Thymus (tissue), 14 donors: ENCODE measurements at places on chromosomes 11 and 22. TPM values are rescaled to one million over a fixed set of nuclear protein-coding genes. Genes with fewer than 3 reads are reported as not detected.

The INPPL1 gene
- total RNA-seq = 27.7 TPM

The CCT8L2 gene
- total RNA-seq = not detected

The NAP1L4 gene
- total RNA-seq = 133 TPM

The BBS1 gene
- total RNA-seq = 11.0 TPM

The MISFA gene
- total RNA-seq = 1.5 TPM

DNA sequence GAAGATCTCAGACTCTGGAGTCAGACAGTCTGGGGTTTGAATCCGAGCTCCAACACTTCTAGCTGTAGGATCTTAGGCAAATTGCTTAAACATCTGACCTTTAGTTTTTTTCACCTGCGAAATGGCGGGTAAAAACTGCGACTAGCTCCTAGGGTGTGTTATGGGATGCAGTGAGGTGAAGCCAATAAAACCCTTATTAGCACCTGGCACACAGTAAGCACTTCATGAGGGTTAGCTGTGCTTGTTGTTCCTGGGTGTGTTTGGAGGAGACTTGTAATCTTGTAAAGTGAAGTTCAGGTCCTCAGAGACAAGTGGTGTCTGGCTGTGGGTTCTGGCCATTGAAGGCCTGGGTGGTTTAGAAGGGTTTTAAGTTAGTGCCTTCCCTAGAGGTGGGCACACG, 68.9 kb downstream of the ZBTB16 start:
- no peak for DNase-seq

GRCh38 chr22:32904044-32904443, 102.5 kb downstream of the TIMP3 start:
- no peak for DNase-seq

- DNase-seq = no peak
These were observed 16.4 kb upstream of the DDX10 start for GRCh38 chr11:108648528-108648885.

- peak; percentile 62 for DNase-seq
These were observed 25.7 kb upstream of the HMGXB4 start for GRCh38 chr22:35231585-35232084.

GRCh38 chr11:64164392-64165312, 1.3 kb downstream of the MACROD1 start:
- no peak for DNase-seq

- DNase-seq = no peak
These were observed 51.0 kb upstream of the SC5D start for GRCh38 chr11:121241343-121242211.

- DNase-seq = no peak
These were observed 65.0 kb upstream of the ZBED5 start for GRCh38 chr11:10922892-10923291.

- no peak for DNase-seq
These were observed 37.3 kb upstream of the MYH9 start for GRCh38 chr22:36424901-36425579.

GRCh38 chr22:39871008-39871798, 22.4 kb downstream of the ENTHD1 start:
- DNase-seq = no peak

- peak; percentile 69 for DNase-seq
These were observed 25.6 kb downstream of the OR2AG2 start for GRCh38 chr11:6746086-6746618.

DNA sequence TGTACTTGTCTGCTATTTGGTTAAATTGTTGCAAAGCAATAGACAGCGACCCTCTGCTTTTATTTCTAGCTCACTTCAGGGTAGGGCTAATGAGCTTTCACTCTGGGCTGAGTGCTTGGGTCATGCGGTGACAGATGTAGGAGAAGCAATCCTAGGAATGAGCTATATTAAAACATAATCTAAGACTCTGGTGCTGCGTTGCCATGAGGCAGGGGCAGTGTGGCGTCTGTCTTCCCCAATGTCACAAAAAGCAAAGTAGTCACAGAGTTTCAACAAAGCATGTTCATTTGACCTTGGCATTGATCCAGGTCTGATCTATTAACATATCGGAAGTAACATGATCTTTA, 55.5 kb upstream of the GRAMD1B start:
- no peak for DNase-seq

- no peak for DNase-seq
These were observed 24.7 kb downstream of the DGCR2 start for GRCh38 chr22:19097518-19097917.

- peak; percentile 70 for DNase-seq
These were observed 10.6 kb downstream of the MYH9 start for GRCh38 chr22:36377022-36377631.

DNA sequence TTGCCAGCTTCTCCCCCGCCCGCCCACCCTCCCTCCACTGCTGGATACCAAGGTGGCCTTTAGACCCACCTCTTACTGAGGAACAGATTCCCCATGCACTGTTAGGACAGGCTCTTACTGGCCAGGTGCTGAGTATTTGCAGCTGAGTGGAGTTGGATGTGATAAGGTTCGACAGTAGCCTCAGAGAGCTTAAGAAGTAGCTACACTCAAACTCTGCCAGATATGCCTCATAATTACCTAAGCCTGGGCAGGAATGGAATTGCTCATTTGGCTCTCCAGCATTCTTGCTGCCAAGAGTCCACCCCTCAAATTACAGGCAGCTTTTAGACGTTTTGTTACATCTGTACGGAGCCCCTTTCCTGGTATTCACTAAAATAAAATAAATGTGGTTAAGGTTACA, 9.6 kb downstream of the FAM181B start:
- DNase-seq = no peak
